ENCODE measurements at places on chromosomes 12 and 14. TPM values are rescaled to one million over a fixed set of nuclear protein-coding genes. Genes with fewer than 3 reads are reported as not detected.

DNA sequence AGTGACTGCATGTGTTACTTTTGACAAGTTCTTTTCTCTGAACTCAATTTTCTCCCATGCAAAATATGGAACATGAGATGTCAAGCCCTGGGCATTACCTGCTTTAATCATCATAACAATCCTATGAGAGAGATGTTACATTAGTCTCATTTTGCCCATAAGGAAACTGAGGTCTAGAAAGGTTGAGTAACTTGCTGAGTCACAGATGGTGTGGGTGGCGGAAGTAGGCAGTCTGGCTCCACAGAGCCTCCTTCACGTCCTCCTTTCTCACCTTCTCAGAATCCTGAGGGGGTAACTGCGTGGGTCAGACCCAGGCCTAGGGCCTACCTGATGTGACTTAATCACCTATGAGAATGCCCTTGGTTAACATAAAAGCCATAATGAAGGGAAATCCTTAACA, 50.7 kb downstream of the TMTC1 start:
- DNase-seq = no peak

The TEX52 gene
- not detected for total RNA-seq

The SAMD15 gene
- 4.2 TPM for total RNA-seq

GRCh38 chr14:24935796-24936195, 114.2 kb downstream of the STXBP6 start:
- DNase-seq = no peak

The GCH1 gene
- total RNA-seq = 3.4 TPM

The NPFF gene
- not detected for total RNA-seq

GRCh38 chr12:49863946-49864797, 21.3 kb upstream of the BCDIN3D start:
- no peak for DNase-seq

DNA sequence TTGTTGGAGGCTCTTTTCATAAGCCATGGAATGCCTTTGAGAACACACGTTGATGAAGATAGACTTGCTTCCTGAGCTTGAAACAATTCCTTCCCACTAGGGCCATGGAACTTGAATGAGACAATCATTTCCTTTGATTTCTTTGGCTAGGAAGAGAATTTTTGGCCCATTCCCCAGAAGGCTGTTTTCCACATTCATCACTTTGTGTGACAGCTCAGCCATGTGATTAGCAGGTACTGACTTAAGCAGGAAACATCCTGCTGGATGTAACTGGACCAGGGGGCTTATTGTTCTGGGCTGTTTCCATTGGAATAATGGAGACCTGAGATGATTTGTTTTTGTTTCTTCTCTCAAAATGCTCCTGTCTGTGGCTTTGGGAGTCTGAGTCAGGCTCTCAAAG, 469.8 kb upstream of the SEL1L start:
- no peak for DNase-seq

The CLEC9A gene
- total RNA-seq = not detected

DNA sequence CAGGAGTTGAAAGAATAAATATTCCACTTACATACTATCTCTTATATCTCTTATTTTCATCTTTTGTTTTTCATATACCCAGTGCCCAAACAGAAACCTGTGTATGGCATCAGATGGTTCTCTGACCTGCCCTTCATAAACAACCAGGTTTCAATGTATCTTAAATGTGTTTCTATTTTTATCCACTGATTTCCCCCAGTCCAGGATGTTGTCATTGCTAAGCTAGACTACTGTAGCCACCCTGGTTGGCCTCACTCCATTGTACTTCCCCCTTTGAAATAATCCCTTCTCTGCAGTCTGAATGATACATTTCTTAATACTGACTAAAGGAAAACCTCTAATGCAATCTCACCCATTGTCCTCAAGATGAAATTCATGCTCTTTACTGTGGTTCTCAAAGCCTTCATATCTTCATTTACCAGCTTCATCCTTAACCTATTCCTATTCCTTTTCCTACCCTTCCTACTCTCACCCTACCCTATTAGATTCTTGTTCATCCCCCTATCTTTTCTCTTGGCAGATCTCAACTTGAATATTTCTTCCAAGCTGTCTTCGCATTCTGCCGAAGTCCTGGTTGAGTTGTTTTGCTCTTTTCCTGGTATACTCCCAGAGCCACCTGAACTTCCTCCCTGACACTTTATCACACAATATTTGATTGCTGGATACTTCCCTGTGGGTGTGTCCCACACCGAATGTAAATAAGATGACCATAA, 312.4 kb downstream of the FOXG1 start:
- no peak for DNase-seq

DNA sequence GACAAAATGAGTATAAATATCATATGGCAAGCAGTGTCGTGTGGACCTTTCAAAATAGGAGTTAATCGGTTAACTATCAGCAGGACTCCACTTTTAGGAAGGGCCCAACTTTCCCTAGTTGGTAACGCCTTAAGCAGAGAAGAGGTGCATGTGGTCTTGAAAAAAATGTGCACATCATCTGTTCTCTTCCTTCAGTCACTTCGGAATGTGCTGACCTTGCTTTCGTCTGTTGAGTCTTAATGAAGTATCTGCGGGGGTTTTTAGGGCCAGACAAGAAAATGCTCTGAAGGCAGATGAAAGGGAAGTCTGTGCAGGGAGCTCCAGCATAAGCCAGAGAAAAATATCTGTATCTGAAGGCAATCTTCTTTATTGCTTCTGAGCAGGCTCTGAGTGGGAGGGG, 185.2 kb downstream of the AEBP2 start:
- no peak for DNase-seq

The CLEC14A gene
- total RNA-seq = 11.9 TPM

- no peak for DNase-seq
Measured at GRCh38 chr12:62006076-62006732, 254.0 kb upstream of the USP15 start.

Data from breast epithelium (tissue), 4 donors.